NCI-H146 (cell line): ENCODE measurements at places on chromosomes 3 and 15.

DNA sequence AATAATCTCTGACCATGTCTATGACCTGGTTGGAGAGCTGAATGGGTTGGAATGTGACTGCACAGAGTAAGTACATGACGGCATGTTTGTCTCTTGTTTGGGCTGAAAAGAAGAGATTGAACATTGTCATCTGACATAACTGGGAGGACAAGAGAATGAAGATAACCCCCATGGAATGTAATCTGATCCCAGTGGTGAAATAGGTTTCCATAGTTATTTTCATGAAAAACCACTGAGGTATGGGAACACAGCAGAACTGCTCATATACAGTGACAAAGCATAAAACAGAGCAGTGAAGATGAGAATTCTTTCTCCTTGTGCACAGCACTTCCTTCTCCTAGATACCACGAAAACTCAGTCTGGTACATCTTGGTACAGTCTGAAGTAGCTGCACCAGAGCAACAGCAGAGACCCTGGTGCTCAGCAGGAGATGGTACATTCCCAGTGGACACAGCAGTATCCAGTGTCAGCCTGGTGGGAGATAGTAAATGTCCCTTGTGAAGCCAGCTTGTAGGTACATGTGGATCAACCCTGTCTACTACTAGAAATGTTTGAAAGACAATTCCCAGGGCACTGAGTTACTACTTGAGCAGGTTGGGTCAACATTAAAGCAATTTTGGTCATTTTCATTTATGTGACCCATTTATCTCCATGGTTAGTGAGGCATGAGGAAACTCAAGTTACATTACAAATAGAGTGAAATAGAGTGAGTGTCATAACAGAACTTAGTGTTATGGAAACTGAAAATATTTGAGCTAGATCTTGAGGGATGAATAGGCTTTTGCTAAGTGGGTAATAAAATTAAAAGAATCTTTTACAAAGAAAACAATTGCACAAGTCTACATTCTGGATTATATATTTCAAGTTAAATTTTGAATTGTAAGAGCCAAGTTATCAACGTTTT, 178.3 kb downstream of the SUCNR1 start:
- DNase-seq: peak; percentile 97

- DNase-seq: no peak
These were observed 13.6 kb downstream of the IP6K1 start for GRCh38 chr3:49772703-49773102.

GRCh38 chr3:2851835-2852234, 258.3 kb downstream of the IL5RA start:
- DNase-seq: no peak

DNA sequence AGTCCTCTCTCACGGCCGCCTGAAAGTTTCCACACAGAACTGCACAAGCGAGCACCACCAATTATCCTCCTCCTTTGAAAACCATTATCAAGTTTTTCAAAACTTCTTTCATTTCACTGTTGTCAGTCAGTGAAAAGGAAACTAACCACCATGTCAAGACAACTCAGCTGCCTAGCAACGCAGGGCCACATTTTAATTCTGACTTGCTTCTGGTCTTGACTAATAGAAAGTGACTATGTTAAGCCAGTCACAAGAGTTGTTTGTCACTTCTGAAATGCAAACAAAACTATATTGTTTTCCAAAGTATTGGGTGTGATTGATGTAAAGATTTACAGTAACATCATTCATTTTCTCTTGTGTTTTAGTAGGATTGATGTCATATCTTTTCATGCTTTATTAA, 612.8 kb upstream of the AGTR1 start:
- DNase-seq: no peak

GRCh38 chr15:71508081-71508682, 302.2 kb upstream of the NR2E3 start:
- no peak for DNase-seq

DNA sequence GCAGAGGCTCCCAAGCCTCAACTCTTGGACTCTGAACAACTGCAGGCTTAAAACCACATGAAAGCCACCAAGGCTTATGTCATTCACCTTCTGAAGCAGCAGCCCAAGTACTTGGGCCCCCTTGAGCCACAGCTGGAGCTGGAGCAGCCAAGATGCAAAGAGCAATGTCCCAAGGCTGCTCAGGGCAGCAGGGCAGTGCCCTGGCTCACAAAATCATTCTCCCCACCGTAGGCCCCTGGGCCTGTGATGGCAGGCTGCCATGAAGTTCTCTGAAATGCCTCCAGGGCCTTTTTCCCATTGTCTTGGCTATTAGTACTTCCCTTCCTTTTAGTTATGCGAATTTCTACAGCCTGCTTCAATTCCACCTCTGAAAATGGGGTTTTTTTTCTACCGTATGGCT, 83.4 kb downstream of the DCLK3 start:
- no peak for DNase-seq

DNA sequence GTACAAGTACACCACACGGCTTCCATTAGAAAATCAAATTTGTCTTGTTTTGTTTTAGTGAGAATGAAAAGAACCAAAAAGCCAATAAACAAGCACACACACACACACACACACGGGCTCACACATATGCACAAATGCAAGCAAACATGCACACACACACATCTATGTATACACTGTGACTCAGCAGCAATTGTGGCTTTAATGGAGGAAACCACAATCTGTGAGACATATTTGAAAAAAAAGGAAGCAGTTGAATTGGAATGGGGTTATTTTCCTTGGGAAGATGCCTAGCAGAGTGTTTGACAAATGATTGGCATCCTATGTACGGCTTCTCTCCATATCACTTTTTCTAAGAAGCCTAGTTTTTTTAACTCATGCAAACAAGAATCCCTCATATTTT, 201.1 kb upstream of the ARRDC4 start:
- DNase-seq: no peak

- DNase-seq: no peak
These were observed 17.1 kb downstream of the BLOC1S6 start for GRCh38 chr15:45604326-45604725.
